SK-MEL-5 (cell line): ENCODE measurements at places on chromosomes 3 and 15.
A peak's percentile ranks its signal among the peaks of the same experiment; 100 is the strongest.

GRCh38 chr3:140467104-140467577, 210.7 kb upstream of the TRIM42 start:
- DNase-seq, result peak; percentile 38

- no peak for DNase-seq
Measured at GRCh38 chr15:91913560-91913959, 60.1 kb downstream of the SLCO3A1 start.

- no peak for DNase-seq
Measured at GRCh38 chr15:41671656-41672648, 11.7 kb downstream of the MGA start.

GRCh38 chr15:31083370-31083780, 18.1 kb downstream of the TRPM1 start:
- DNase-seq, result no peak

DNA sequence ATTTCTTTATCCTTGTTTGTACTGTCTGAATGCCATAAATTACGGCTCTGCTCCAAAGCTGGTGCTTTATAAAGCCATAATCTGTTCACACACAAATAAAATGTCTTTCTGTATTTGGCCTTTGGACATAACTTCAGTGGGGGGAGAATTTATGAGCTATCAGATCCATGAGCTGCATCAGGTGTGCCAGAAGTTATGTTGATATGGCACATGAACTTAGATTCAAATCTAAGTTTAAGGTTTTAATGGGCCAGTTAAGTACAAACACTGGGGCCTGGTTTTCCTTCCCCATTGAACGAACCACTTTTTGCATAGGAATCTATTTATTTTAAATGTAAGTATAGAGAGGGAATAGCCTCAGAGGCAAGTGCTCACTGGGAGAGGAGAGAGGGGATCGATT, 239.9 kb downstream of the NFKBIZ start:
- no peak for DNase-seq

GRCh38 chr15:73981761-73982221, 10.3 kb downstream of the STOML1 start:
- no peak for DNase-seq

- DNase-seq, result no peak
Measured at GRCh38 chr3:12902181-12902999, 61.0 kb upstream of the RPL32 start.

GRCh38 chr3:185807445-185808068, 17.3 kb downstream of the IGF2BP2 start:
- DNase-seq, result peak; percentile 32

- DNase-seq, result no peak
Measured at GRCh38 chr3:119759962-119760361, 21.9 kb upstream of the NR1I2 start.

DNA sequence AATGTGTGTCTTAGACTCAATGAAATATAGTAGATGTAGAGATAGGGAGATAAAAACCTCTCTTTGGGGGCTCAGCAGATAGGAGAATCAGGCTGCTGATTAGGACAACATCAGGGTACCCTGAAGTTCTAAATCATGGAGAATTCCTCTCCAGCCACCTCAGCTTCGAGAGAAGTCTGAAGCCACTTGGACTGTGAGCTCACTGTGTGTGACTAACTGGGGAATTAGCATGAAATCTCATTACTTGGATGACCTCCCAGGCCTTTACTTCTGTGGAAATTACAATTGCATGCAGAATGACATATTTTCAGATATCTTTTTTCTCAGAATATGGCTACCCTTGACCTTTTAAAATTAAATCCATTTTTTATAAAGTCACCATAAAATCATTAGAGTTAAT, 128.0 kb upstream of the MRPL3 start:
- no peak for DNase-seq

DNA sequence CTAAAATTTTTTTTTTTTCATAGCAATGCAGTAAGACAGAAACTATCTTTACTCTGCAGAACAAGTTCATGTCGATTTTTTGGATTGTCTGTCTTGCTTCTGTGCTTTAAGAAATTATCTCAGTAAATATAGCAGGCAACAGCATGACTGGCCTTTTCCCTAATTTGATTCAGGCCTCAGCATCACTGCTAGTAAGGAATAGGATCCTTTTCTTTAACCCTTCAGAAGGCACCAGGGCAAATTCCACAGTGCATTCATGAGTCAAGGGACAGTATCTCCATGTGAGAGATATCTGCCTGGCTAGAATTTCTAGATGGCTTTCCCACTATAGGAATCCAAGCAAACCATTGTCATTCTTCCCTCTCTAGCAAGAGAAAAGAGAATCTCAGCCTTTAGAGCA, 71.4 kb downstream of the TIPARP start:
- no peak for DNase-seq

DNA sequence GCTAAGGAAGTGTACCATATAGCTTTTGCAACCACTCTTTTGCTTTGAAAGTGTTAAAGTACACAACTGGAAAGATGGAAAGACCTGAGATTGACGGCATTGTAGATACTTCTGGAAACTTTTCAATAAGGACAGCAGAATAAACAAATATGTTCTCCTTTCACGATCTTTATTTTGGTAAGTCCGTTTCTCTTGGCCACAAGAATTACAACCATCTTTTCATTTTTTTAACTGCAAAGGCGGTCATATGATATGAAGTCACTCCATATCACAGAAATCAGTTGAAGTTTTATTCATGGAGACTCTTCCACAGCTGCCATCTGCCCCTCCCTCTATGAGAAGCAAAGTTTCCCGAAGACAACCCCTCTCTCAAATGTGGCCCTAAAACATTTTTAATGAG, 303.4 kb upstream of the ICE2 start:
- DNase-seq, result no peak

- no peak for DNase-seq
Measured at GRCh38 chr3:49098910-49099630, 5.2 kb upstream of the QRICH1 start.

- no peak for DNase-seq
Measured at GRCh38 chr3:16888356-16888755, 3.6 kb downstream of the PLCL2 start.

DNA sequence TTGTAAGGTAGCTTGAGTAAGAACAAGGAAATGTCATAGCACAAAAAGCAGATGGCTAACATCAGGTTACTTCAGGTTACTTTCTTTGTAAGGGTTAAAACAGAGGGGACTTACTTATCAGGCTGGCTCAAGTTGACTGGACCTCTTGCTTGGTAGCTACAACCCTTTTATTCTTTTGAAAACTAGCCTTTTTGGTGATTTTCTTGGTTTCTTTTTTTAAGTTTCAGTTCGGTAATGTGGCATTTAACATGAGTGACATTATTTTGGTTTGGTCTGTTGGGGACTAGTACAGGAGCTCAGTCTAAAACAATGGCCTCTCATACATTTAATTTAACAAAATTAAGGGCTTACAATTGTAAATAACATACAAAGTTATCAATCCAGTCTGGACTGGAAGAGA, 621.4 kb downstream of the OTOL1 start:
- DNase-seq, result no peak

DNA sequence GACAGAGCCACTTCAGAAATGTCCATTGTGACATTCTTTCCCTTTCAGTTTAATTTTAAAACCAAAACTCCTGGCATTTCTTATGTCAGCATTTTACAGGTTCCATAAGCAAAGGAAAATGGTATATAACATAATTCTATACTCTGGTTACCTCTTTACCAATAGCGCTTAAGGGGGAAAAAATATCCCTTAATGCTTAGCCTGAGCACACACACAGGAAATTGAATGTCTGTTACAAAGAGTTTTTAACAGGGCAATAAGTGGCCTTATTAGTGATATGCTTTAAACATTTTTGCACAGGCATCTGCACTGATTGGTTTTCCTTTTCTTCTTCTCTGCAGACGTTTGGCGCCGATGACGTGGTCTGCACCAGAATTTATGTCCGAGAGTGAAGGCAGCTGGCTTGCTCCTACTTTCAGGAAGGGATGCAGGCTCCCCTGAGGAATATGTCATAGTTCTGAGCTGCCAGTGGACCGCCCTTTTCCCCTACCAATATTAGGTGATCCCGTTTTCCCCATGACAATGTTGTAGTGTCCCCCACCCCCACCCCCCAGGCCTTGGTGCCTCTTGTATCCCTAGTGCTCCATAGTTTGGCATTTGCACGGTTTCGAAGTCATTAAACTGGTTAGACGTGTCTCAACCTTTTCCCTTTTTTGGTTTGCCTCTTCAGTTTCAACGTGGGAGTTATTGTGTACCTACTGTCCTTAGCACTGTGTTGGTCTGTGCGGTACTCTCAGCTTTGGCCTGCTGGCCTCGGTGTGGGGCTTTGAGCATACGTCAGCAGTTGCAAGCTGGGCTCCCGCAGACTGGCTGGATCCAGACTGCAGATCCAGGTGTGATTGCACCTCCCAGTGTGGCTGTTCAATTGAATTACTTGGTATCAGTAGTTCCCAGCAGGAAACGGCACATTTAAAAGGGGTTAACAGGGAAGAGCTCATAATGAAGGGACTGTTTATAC, 7.7 kb downstream of the CRABP1 start:
- DNase-seq, result no peak

DNA sequence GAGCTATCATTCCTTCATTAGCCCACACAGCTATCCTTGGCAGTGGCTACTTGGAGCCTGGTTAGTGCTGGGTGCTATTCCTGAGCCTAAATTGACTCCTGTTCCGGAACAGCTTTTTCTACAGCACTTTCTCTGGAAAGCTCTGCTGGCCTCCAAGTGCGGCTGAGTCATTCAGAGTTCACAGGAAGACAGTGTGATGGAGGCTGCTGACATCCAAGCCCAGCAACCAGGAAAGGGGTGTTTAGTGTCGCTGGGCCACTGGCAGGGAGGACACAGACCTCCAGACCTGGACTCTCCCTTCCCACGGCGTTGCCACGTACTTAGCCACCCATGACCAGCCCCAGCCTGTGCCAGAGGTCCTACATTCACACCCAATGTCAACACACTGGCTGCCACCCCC, 28.7 kb downstream of the CACNA2D2 start:
- no peak for DNase-seq

GRCh38 chr3:166190360-166190759, 353.1 kb upstream of the BCHE start:
- DNase-seq, result no peak

- DNase-seq, result no peak
Measured at GRCh38 chr15:87961851-87962420, 294.6 kb downstream of the NTRK3 start.

DNA sequence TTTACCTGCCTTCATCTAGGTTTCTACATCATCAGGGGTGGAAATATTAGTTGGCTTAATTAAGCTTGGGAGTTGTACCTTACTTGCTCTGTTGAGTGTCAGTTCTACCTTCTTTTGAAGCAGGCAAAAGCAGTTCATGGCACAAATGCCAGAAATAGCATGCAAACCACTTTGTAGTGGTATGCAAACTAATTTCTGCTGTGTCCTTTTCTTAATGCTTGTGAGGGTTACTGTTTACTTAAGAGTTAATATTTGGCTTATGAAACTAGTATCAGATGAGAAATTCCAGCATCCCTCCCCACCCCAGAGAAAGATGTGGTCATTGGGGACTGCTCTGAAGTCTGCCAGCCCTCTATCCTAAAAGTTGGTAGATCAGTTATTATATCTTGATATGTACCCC, 7.1 kb downstream of the ATP2C1 start:
- DNase-seq, result no peak

DNA sequence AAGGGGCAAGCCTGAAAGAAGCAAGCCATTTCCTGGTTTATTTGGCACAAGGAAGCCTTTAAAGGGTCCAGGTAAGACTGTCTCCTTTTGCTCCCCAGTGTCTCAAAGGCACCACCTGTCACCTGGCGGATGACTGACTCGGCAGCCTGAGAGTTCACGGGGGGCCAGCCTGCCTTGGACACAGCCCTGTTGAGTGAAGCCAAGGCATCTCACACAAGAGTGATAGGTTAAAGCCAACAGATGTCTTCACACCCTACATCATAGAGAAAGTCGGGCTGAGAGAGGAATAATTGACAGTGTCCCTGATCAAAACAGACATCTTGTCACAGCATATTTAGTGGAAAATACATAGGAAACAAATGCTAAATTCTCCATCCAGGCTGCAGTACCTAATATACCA, 28.2 kb upstream of the LIPC start:
- DNase-seq, result no peak

DNA sequence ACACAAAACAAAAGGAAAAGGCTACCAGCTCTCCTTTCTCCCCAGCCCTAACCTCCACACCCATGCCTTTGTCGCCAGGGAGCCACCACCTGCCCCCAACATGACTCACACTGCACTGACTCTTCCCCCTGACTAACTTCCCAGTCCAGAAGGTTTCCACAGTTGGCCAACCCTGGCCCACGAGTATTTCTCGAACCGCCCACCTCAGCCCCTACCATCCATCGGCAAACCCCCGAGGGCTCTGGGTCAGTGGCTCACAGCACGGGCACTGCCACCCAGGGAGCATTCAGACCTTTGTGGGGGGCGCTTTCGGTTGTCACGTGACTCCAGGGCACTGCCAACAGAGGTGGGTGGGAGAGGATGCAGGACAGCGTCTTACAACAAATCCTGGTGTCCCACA, 152.3 kb downstream of the LRRC28 start:
- no peak for DNase-seq

- peak; percentile 8 for DNase-seq
Measured at GRCh38 chr3:30146978-30147377, 459.4 kb upstream of the TGFBR2 start.

DNA sequence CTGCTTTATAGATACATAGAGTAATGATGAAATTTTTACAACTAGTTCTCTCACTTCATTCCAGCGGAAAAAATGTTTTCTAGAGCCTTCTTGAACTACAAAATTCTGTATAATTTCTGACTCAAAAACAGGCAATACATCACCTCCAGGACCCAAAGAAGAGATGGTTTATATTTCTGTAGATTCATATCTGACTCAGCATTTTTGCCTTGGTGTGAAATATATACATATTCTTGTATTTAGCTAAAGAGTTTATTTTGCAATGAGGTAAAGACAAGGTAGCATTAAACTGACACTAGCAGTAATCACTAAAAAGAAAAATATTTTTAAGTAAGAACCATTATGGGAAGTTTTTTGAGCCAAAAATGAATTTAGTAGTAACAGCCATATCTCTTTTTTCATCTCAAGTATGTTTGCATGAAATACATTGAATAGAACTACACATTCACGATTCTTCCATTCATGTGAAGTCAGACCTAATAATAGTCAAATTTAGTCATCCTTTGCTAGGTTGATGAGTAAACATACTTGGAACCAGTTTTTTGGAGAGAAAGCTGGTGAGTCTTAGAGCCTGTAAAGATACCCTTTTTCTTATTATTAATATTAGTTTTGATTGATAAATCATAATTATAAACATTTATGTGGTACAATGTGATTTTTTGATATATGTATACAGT, 31.6 kb downstream of the COL8A1 start:
- DNase-seq, result no peak

DNA sequence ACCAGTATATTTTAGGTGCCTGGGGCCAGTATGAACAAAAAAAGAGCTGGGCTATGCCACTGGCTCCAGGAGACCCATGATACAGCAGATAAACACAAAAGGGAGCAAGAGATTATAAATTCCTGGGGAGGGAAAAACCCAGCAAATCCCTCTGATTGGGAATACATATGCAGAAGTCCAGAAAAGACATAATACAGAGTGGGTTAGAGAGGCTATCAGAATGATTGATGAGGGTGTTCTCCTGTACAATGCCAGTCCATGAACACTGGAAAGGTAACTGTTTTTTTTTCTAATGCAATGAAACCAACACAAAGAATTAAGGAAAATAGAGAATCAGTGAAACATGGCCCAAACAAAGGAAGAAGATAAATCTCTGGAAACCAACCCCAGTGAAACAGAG, 5.4 kb upstream of the VPS39 start:
- DNase-seq, result no peak

GRCh38 chr3:191136347-191136746, 62.7 kb upstream of the OSTN start:
- DNase-seq, result peak; percentile 61
